ENCODE measurements at places on chromosomes 6 and 20.

- peak; percentile 70 for DNase-seq
Observed at GRCh38 chr6:41917528-41917927, 3.4 kb downstream of the MED20 start.

DNA sequence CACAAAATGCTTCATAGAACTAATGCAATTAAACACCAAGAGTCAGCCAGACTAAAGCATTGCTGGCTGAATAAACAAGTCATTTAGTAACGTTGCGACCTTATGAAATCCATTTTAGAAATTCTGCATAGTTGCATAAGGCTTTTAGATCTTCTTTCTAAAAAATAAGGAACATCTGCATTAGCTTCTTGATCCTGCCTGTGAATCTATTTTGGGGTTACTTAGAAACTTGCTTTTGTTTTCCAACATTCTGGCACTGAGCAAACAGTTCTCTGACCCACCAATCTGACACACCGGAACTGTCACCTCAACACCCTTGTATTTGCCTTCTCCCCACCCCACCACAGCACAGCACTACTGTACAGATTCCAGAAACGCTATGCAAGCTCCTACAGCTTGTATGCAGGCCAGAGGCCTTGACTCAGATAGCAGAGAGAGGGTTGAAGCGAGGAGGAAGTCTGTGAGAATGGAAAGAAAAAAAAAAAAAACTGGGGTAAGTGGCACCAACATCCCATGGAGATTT lies 55.0 kb downstream of the KIF13A start:
- DNase-seq: peak; percentile 81

- no peak for DNase-seq
Observed at GRCh38 chr6:117906507-117906957, 532 bp upstream of the SLC35F1 start.

DNA sequence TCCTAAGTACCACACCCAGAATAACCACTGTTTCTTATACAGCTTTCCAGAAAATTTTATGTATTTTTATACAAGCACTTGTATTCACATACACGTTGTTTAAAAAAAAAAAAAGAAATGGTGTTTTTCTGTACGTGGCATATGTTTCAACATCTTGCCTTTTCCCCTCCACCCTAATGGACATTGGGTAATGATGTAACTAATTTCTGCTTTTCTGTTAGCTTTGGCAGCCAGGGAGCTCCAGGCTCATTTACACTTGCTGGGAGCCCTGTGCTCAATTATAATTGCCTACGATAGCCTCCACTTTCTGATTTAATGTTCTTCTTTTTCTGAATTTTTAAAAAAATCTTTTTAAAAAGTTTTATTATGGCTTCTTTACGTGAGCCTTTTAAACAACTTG lies 352.4 kb downstream of the UTRN start:
- DNase-seq: no peak

DNA sequence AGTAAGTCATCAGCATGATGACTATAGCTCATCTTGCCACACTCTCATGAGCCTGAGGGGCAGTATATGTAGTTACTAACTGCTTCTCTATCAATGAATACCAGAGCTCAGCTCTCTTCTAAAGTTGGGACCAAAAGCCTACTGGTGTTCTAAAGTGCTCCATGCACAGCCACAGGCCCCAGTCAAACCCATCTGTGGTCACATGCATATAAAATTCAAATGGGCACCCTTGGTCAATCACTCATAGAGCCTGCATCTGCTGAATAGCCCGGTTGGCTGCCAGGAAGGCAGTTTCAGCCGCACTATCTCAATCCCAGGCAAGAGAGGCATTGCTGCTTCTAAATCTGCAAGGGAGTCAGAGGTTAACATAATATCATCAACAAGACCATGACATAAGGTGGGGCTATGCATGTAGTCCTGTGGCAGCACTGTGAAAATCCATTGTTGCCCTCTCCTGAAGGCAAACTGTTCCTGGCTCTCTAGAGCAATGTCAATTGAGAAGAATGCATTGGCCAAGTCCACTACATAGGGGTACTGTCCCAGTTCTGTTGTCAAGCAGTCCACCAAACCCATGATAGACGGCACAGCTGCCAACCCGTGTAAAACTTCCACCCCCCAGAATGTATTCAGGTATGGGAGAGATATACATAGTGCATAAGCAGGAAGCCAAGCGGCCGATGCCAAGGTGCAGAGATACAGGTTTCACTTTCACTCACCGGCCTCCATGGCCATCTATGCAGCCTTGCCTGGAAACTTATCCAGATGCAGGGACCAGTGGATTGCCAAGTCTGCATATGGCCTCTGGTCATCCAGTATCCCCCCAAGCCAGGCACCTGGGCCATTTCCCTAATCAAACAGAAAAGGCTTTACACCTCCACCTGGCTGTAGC lies 76.2 kb downstream of the ALDH8A1 start:
- DNase-seq: no peak

DNA sequence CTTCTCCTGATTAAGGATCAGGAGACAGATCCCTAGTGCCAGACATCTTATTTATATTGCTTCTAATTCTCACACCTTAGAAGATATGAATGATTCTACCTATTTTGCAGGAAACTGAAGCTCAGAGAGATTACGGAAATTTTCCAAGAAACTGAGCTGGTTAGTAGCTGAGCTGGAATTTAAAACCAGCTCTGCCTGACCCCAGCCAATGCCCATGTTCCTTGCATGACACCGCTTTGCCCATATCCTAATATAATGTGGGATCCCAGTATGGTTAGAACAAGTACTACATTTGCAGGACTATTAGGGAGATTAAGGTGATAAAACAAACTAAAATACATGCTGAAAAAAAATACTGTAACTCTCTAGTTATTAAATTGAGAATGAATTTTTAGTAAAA lies 1.9 kb downstream of the TMEM30A start:
- DNase-seq: no peak

- DNase-seq: no peak
Observed at GRCh38 chr6:97174471-97174870, 108.5 kb downstream of the MMS22L start.

GRCh38 chr6:35725081-35725708 lies 11.6 kb upstream of the ARMC12 start:
- no peak for DNase-seq

GRCh38 chr6:39992861-39993622 lies 58.8 kb upstream of the MOCS1 start:
- no peak for DNase-seq

DNA sequence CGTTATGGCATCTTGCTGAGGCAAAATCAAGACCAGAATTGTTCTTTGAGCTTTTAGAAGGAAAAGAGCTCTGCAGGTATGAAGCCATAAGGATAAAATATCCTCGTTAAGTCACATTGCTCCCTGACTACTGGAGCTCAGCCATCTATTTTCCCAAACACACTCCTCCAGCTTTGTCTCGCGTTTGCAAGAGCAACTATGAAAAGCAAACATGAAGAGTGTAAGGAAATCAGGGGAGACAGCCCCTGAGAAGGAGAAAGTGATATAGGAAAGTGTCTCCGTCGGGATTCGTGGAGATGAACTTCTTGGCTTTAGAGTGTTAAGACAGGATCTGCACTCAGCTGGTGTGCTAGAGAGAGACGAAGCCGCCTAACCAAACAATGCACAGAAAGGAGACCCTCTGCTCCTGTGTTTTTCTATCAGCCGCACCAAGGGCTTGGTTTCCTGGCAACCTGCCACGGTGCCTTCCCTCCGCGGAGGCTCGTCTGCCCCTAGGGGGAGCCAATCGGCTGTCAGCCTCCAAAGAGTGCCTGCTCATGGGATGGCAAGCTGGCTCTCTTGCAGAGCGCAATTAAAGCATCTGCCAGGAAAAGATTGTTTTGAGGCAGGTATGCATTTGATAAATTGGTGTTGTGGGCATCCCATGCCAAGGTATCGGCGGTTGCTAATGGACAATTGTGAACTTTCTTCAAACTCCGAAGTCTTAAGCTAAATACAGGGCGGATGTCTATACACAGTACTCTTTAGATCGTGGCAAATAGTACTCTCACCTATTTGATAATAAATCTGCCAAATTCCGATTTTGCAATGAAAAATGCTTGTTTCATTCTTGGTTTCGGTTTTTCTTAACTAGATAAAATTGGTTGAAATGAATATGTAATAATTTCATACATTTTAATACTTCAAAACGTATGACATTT lies 603.2 kb downstream of the RNF144B start:
- DNase-seq: peak; percentile 4

DNA sequence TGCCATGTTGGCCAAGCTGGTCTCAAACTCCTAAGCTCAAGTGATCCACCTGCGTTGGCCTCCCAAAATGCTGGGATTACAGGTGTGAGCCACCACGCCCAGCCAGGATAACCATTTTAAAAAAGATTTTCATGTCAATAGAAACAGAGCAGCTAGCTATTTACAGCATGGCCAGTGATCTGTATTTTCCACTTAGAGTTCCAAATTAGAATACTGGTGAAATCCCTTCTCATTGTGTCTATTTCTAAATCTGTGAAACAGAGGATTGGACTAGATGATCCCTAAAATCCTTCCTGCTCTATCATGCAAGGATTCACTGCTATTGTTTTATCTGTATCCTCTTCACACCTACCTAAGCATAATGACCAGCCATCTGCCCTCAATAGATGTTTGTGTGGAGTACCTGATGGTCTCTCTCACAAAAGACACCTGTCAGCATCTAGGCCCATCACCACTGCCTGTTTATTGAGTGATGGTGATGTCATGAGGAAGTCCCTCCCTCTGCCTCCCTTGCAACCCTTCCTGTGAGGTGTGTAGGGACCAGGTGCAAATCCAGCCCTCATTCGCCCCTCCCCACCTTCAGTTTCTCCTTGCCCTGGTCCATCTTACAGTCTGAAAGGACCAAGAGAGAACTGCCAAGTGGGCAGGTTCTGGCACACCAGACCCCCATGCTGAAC lies 26.5 kb upstream of the SMIM29 start:
- no peak for DNase-seq

DNA sequence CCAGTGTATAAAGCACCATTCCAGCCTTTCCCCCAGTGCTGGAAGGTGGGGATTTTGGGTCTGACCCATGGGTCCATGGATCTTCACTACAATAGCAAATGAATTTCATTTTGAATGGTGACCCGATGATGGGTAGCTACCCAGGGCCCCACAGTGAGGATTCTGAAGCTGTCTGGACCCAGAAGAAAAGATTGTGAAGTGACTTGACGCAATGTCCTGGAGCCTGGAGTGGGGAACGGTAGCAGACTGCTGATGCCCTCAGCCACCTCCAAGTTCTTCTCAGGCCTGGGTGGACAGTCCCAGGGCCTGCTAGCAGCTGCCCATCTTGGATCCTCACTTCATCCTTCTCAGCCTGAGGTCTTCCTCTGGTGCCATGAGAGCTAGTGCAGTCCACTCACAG lies 23.4 kb upstream of the SLC32A1 start:
- DNase-seq: no peak

- no peak for DNase-seq
Observed at GRCh38 chr6:150203871-150204545, 61.2 kb downstream of the PPP1R14C start.

GRCh38 chr20:56554869-56555268 lies 21.8 kb downstream of the FAM209B start:
- DNase-seq: peak; percentile 98

Measured in HFF-Myc (cell line).